ENCODE measurements at places on chromosomes 4 and X. TPM values are rescaled to one million over a fixed set of nuclear protein-coding genes. Genes with fewer than 3 reads are reported as not detected.

TLR10 gene
- not detected for total RNA-seq

CLIC2 gene
- total RNA-seq, result 1.7 TPM

MAN2B2 gene
- 14.9 TPM for total RNA-seq

UGT2B17 gene
- not detected for total RNA-seq

VSIG4 gene
- total RNA-seq, result not detected

MAOA gene
- total RNA-seq, result 6.1 TPM

VBP1 gene
- 100 TPM for total RNA-seq

FREM3 gene
- total RNA-seq, result not detected

MAGEA6 gene
- not detected for total RNA-seq

ASMTL gene
- total RNA-seq, result 24.9 TPM

FAAH2 gene
- total RNA-seq, result not detected

PFKFB1 gene
- total RNA-seq, result not detected

DUX4 gene
- not detected for total RNA-seq

SMR3A gene
- total RNA-seq, result not detected

DNA sequence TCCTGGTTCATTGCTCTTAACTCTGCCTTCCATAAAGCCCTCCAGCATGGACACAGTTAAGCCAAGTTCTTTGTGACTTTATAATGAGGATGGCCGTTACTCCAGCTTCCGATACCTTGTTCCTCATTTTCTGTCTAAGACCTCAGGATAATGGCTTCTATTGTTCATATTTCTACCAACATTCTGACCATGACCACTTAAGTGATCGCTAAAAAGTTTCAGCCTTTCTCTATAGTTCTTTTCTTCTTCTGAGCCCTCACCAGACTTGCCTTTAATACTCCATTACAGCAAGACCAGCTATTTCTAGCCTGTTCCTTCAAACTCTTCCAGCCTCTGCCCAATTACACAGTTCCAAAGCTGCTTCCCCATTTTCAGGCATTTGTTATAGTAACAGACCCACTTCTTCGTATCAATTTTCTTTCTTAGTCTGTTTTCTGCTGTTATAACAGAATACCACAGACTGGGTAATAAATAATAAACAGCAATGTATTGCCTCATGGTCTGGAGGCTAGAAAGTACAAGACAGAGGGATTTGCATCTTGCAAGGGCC is 12.3 kb downstream of the RNF175 start:
- no peak for DNase-seq

DNA sequence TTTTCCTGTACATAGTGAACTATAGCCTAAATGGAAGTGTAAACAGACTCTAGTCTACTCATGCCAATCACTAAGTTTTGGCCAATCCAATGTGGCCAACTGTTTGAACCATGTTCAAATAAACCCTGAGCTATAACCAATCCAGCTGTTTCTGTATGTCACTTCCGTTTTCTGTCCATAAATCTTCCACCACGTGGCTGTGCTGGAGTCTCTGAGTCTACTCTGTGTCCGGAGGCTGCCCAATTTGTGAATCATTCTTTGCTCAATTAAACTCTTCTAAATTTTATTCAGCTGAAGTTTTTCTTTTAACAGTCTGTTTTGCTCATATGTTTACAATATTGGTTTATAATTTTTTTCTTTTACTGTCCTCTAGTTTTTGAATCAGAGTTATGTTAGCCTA is 112.3 kb upstream of the BANK1 start:
- peak; percentile 60 for DNase-seq

- no peak for DNase-seq
These were observed 93.5 kb downstream of the TNIP2 start for GRCh38 chr4:2662598-2662997.

DNA sequence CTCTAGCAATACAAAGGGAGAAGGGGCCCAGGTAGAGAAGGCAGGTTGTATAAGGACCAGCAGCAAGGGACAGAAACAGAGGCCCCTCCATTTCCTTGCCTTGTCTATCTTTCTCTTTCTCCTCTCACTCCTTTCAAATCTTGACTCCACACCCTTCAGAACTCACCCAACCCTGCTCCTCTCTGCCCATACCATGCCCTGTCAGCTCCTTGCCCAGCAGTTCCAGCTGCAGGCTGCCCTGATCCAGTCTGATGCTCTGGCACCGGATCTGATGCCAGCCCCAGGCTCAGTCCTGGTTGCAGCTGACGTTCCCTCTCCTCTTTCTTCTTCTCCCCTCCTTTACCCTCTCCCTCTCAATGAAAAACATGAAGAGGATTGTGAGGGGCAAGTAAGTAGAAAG is 291.2 kb downstream of the FBXW7 start:
- DNase-seq, result no peak

DNA sequence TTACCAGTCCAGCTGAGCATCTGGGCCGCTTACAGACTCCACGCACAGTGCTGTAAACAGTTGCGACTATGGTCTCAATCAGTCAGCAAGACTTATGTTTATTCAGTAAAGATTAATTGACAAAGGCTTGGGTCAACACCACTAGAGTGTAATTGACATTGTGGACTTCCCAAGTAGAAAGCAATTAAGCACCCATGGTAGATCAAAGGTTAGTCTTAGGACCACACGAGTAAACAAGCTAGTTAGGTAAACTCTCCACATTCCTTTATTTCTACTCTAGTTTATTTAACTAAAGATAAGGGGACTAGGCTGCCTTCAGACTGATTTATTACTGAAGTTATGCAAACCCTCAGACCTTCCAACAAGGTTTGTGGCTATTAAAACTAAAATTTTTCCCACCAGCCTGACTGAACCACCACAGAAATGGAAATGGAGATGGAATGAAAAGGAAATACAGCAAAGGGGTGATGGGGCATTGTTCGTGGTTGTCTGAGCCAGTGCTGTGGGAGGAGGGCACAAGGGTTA is 44.2 kb downstream of the MTHFD2L start:
- no peak for DNase-seq

DNA sequence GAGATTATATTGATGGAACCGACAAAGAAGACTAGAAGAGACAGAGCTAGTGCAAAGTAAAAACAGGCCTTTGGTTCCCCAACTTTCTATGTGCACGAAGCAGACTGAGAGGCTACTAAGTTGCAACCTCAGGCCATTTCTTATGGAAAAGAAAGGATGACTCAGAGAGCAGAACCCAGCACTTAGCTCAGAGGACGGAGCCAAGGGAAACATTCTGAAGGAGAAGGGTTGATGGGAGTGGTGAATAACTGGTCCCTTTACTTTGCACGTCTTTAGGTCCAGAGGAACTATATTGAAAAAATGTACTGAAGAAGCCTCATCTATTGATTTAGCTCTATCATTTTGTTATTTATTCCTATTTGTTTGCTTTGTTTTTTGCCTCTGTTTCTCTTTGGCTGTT is 182.1 kb downstream of the CPE start:
- no peak for DNase-seq

GRCh38 chrX:44314259-44314734 is 29.2 kb downstream of the EFHC2 start:
- no peak for DNase-seq

- no peak for DNase-seq
These were observed 237.4 kb downstream of the CAMK2D start for GRCh38 chr4:113524096-113524495.

GRCh38 chr4:40493160-40493559 is 136.5 kb downstream of the RBM47 start:
- DNase-seq, result no peak

- no peak for DNase-seq
These were observed 60.8 kb upstream of the TBC1D9 start for GRCh38 chr4:140816806-140817510.

GRCh38 chr4:5470318-5471198 is 237.8 kb downstream of the EVC2 start:
- DNase-seq, result no peak

GRCh38 chrX:103480526-103480925 is 38.8 kb downstream of the RAB40A start:
- no peak for DNase-seq

DNA sequence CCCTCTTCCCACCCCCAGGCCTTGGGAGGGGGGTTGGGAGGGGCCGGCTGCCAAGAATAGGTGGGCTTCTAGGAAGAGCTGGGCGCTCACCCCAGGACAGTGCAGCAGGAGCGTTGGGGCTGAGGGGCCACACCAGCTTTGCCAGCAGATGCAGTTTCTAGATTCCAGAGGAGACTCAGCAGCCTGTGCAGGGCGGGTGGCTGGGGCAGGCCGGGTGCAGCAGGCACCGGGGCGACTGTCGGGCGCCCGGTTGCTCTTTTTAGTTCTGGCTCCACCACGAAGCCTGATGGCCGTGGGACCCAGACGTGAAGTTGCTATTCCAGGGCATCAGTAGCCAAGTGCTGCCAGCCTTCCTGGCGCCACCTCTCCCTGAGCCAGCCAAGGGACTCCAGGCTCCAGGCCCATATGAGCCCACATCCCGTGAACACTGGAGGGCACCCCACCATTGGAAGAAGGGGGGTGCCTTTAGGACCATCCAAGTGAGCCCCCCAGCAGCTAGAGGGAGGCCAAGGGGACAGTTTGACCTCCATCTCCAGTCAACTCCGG is 5.8 kb downstream of the SSR4 start:
- DNase-seq, result no peak

GRCh38 chr4:22486276-22486675 is 29.6 kb downstream of the ADGRA3 start:
- DNase-seq, result no peak

GRCh38 chr4:13349096-13349495 is 135.0 kb downstream of the RAB28 start:
- DNase-seq, result no peak

- no peak for DNase-seq
These were observed 371.1 kb upstream of the NDST4 start for GRCh38 chr4:115484479-115484878.

GRCh38 chr4:1051472-1051871 is 40.0 kb downstream of the FGFRL1 start:
- DNase-seq, result no peak

GRCh38 chr4:5905714-5906113 is 12.8 kb upstream of the CRMP1 start:
- no peak for DNase-seq

GRCh38 chrX:121958886-121959285 is 911.5 kb downstream of the GLUD2 start:
- no peak for DNase-seq

DNA sequence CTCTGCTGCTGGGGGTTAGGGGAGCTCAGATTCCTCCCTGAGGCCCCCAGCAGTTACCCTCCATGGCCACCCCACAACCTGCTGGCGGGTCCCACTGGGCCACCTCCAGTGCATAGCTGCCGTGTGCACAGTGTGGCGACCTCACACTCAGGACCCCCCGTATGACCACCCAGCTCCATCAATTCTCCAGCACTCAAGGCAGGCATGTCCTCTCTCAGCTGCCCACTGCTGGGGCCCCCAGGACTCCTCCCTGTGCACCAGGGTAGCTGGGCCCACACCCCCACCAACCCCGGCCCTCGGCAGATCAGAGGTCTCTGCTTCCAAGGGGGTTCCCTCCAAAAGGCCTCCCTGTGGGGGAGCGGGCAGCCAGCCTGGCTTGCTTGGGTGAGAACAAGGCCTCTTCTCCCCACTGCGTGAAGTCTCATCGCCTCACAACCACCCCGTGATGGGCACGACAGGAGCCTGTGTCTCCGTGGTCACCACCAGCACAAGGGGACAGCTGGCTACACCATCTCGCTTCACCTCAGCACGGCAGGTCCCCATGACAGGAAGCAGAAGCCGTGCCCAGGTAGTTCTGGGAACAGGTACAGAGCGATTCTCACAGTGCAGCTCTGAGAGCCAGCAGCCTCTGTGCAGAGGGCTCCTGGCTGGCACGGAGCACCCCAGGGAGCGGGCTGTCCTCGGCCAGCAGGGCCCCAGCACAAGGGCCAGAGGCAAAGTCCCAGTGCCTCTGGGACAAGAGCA is 4.6 kb upstream of the HAUS3 start:
- no peak for DNase-seq

- DNase-seq, result peak; percentile 64
These were observed 106.1 kb downstream of the PBDC1 start for GRCh38 chrX:76279007-76279406.

GRCh38 chr4:163895378-163896005 is 401.0 kb downstream of the TMA16 start:
- DNase-seq, result no peak

All from A673 (cell line).